ENCODE measurements at places on chromosomes 1 and 21. TPM values are rescaled to one million over a fixed set of nuclear protein-coding genes. Genes with fewer than 3 reads are reported as not detected.

KLHDC9 gene
- not detected for total RNA-seq

IL20 gene
- total RNA-seq: not detected

PROK1 gene
- not detected for total RNA-seq

KRTAP7-1 gene
- not detected for total RNA-seq

CHI3L1 gene
- total RNA-seq: not detected

CFAP74 gene
- not detected for total RNA-seq

GPR153 gene
- total RNA-seq: 1.7 TPM

HHAT gene
- 0.69 TPM for total RNA-seq

JAM2 gene
- 0.33 TPM for total RNA-seq

INSRR gene
- 0.68 TPM for total RNA-seq

AMY1A gene
- not detected for total RNA-seq

OLIG2 gene
- total RNA-seq: not detected

ARHGAP30 gene
- total RNA-seq: 139 TPM

FAM163A gene
- not detected for total RNA-seq

SLC45A1 gene
- 0.12 TPM for total RNA-seq

UBXN10 gene
- 1.2 TPM for total RNA-seq

NPL gene
- 4.4 TPM for total RNA-seq

BEND5 gene
- total RNA-seq: 11.5 TPM

KCND3 gene
- total RNA-seq: not detected

PCAT6 gene
- 1.4 TPM for total RNA-seq

ZSWIM5 gene
- total RNA-seq: 0.12 TPM

TNFSF18 gene
- not detected for total RNA-seq

AIRE gene
- 0.05 TPM for total RNA-seq

IQGAP3 gene
- total RNA-seq: 11.2 TPM

TMPRSS15 gene
- total RNA-seq: not detected

CGN gene
- total RNA-seq: 0.28 TPM

NECAP2 gene
- 76.8 TPM for total RNA-seq

MNDA gene
- total RNA-seq: not detected

RABGGTB gene
- total RNA-seq: 235 TPM

PTGER3 gene
- 0.62 TPM for total RNA-seq

FCER1G gene
- 0.63 TPM for total RNA-seq

BCAN gene
- not detected for total RNA-seq

GPR3 gene
- 3.3 TPM for total RNA-seq

MYBPH gene
- not detected for total RNA-seq

C1orf141 gene
- total RNA-seq: not detected

LIN9 gene
- 13.8 TPM for total RNA-seq

TMEM63A gene
- 23.0 TPM for total RNA-seq

HAO2 gene
- not detected for total RNA-seq

COL9A2 gene
- 14.5 TPM for total RNA-seq

FAM78B gene
- total RNA-seq: 1.9 TPM

VHLL gene
- total RNA-seq: 0.54 TPM

CHD5 gene
- total RNA-seq: 0.59 TPM

OR2T11 gene
- not detected for total RNA-seq

SPATA21 gene
- not detected for total RNA-seq

OR10J5 gene
- not detected for total RNA-seq

LCK gene
- 248 TPM for total RNA-seq

S100A8 gene
- total RNA-seq: not detected

ACOT11 gene
- 1.3 TPM for total RNA-seq

SKI gene
- 40.7 TPM for total RNA-seq

S100B gene
- total RNA-seq: not detected

MORC3 gene
- 24.8 TPM for total RNA-seq

CAMK1G gene
- 0.54 TPM for total RNA-seq

COG2 gene
- total RNA-seq: 44.1 TPM

All from activated CD4-positive, alpha-beta T cell treated with anti-CD3 and anti-CD28 coated beads, Interleukin-2, amount 10 ng/mL, durations not matched to agents 24 days and 14 days (primary cell).